ENCODE measurements at places on chromosomes 13 and 19. TPM values are rescaled to one million over a fixed set of nuclear protein-coding genes. Genes with fewer than 3 reads are reported as not detected.

Gene KLF2
- total RNA-seq: 3.4 TPM

Gene SLC25A42
- 22.8 TPM for total RNA-seq

Gene POSTN
- not detected for total RNA-seq

DNA sequence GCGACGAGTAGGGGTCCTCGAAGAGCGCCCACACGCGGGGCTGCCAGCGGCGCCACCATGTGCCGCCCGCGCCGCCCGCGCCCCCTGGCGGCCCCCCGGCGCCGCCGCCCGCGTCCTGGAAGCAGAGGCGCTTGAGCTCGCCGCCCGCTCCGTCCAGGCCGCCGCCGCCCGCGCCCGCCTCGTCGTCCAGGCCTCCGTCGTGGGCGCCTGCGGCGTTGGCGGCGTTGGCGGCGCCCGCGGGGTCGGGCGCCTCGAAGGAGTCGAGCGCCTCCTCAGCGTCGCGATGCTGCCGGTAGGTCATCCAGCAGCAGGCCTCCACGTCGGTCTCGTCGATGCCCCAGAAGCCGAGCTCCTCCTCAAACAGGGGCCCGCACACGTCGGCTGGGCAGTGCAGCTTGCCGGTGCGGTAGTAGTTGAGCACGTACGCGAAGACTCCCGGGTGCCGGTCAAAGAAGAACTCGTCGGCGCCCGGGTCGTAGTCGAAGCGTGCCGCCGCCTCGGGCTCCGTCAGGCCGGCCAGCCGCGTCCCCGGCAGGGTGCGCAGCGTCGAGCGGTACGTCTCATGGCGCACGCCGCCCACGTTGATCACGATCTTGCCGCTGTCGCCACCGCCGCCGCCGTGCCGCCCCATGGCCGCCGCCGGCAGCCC is 829 bp downstream of the KCNC3 start:
- no peak for DNase-seq
- peak overlapping the region; percentile 64 for H3K4me3 ChIP-seq
- peaks cover 52% of the 10 kb centered on the region for H3K27me3 ChIP-seq

DNA sequence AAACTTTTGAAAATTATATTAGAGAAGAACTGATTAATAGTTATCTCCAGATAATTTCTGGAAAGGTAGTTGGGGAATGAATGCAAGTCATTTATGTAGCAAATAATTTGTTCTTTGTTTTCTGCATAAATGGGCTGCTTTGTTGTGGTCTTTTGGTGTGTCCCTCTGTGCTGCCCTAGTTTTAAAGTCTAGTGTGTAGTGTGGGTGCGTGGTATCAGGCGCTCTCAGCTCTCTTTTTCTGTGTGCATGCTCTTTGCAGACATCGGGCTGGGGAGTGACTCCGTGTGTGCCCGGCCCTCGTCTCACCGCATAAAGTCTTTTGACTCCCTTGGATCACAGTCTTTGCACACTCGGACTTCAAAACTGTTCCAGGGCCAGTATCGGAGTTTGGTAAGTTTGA is 94.5 kb downstream of the ARHGEF7 start:
- H3K27me3 ChIP-seq: no peaks in the 10 kb centered on the region
- H3K4me3 ChIP-seq: no peak overlapping the region
- H3K4me1 ChIP-seq: peaks cover 15% of the 10 kb centered on the region
- no peaks in the 10 kb centered on the region for H3K36me3 ChIP-seq

GRCh38 chr19:7611541-7612279 is 16.0 kb downstream of the CAMSAP3 start:
- H3K27ac ChIP-seq: no peak overlapping the region
- no peaks in the 10 kb centered on the region for H3K36me3 ChIP-seq

GRCh38 chr19:1521636-1522035 is 2.2 kb upstream of the PLK5 start:
- no peak for DNase-seq
- H3K27ac ChIP-seq: no peak overlapping the region
- H3K36me3 ChIP-seq: peaks cover 7% of the 10 kb centered on the region
- peaks cover 6% of the 10 kb centered on the region for H3K4me1 ChIP-seq
- H3K27me3 ChIP-seq: peaks cover 17% of the 10 kb centered on the region

DNA sequence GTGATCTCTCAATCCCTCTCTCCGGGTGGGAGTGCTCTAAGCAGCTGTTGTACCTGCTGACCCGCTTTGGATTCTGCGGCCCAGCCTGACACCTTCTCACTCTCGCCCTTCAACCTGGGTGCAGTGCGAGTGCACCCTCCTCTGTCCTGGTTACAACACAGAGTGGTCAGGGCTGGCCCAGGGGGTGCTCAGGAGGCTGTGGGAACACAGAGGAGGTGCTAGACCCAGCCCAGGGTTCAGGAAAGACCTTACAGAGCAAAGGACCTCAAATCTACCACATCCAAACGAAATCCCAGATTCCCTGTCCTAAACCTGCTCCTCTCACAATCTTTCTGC is 23.7 kb downstream of the ZNF175 start:
- no peaks in the 10 kb centered on the region for H3K27me3 ChIP-seq
- peak overlapping the region; percentile 71 for H3K27ac ChIP-seq
- no peaks in the 10 kb centered on the region for H3K36me3 ChIP-seq
- no peak for DNase-seq
- peaks cover 27% of the 10 kb centered on the region for H3K4me1 ChIP-seq
- peak overlapping the region; percentile 97 for H3K4me3 ChIP-seq

DNA sequence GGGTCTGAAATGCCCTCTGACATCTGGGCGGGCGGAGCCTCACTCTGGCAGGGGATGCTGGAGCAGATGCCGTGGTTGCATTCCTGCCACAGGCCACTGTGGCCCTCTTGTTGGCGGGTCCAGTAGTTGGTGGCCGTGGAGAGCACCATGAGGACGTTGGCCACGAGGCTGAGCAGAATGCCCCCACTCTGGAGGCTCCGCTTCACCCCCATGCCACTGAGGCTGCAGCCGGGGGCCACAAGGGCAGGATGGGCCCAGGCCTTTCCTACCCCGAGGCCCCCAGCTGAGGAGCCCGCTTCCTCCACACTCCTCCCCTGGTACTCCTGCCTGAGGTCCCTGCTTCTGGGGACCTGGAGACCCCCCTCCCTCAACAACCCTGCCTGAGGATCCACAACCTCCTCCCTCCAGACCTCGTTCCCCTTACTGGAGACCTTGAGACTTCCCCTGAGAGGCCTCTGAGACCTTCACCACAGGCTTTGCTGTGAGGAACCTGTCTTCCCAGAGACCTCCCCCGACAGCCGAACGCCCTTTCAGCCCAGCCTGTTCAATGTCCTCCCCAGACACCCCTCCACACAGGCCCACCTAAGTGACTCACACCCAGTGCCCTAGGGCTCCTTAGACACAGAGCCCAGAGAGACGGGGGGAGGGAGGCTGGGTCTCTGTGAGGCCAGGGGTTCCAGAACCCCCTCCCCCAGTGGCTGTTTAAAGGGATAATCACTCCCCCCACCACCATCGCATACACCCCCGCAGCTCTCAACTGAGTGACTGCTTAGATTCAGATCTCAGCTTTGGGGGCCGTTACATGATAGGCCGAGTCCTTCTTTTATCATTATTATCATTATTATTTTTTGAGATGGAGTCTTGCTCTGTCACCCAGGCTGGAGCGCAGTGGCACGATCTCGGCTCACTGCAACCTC is at the start of gene CLDND2:
TSS of gene CLDND2 (minus strand) at position 638 of the 917 bp plus-strand sequence. CDS start at position 212, 426 bp downstream.
- peaks cover 17% of the 10 kb centered on the region for H3K36me3 ChIP-seq
- H3K27ac ChIP-seq: peak within 1 kb of the TSS; percentile 87
- no peak for DNase-seq
- H3K4me3 ChIP-seq: peak within 1 kb of the TSS; percentile 100
- no peaks in the 10 kb centered on the region for H3K27me3 ChIP-seq
- peaks cover 63% of the 10 kb centered on the region for H3K4me1 ChIP-seq

- DNase-seq: peak; percentile 46
- no peaks in the 10 kb centered on the region for H3K36me3 ChIP-seq
- H3K4me1 ChIP-seq: peaks cover 32% of the 10 kb centered on the region
Observed at GRCh38 chr19:6725513-6726231, 5.2 kb upstream of the C3 start.

Measured in natural killer cell treated with Interleukin-12 subunit alpha and Interleukin-12 subunit beta and Interleukin-15 and Interleukin-18, amount 100 ng/mL, for 72 hours (primary cell).